Stimulated activated effector memory CD8-positive, alpha-beta T cell treated with anti-CD3 and anti-CD28 coated beads, Interleukin-12 subunit alpha, Interleukin-12 subunit beta, amount 100 ng/mL, for 72 hours (primary cell): ENCODE measurements at places on chromosomes 6 and 20.
A peak's percentile ranks its signal among the peaks of the same experiment; 100 is the strongest.

DNA sequence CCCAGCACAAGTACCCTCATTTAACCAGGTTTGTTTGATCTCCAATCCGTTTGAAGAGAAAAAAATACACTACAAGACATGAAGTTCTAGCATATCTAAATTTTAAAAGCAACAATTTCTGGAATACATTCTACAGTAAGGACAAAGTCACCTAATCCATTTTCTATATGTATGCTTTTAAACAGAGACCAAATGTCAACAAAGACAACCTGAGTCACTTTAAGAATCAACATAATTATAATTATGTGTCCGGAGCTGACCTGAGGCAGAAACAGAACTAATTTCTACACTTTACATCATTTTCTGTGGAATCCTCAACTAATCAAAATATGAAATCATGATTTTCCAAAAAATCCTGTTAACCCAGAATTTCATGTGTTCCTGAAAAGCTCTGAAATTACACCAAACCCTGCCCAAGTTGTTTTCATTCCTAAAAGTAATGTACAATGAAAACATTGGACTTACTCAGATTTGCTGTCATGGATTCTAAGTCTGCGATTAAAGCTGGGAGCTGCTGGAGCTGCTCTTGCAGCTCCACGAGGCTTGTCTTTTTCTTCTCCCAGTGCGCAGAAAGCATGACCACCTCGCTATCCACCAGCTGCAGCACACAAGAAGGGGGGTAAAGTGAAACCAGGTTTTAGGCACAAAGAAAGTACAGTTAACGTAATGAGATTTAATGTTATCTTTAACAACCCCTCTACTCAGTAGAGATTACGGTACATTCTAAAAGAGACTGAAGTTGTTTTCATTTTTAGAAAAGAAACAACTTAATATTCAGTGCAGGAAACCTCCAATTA is 35.8 kb downstream of the DTNBP1 start:
- no peak for DNase-seq

GRCh38 chr6:213284-213683 is 79.0 kb upstream of the DUSP22 start:
- DNase-seq = no peak

- no peak for DNase-seq
These were observed 51.7 kb downstream of the NCOA6 start for GRCh38 chr20:34773726-34774125.

- no peak for DNase-seq
These were observed 163.9 kb upstream of the STXBP5 start for GRCh38 chr6:147040121-147040910.

DNA sequence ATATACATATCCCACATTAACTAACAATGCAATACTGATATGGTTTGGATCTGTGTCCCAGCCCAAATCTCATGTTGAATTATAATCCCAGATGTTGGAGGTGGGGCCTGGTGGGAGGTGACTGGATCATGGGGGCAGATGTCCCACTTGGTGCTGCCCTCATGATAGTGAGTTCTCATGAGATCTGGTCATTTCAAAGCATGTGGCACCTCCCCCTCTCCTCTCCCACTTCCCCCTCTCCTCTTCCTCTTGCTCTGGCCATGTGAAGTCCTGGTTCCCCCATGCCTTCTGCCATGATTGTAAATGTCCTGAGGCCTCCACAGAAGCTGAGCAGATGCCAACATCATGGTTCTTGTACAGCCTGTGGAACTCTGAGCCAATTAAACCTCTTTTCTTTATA is 71.2 kb downstream of the FYN start:
- no peak for DNase-seq

GRCh38 chr6:109690373-109690736 is 647 bp downstream of the AK9 start:
- DNase-seq = peak; percentile 42

DNA sequence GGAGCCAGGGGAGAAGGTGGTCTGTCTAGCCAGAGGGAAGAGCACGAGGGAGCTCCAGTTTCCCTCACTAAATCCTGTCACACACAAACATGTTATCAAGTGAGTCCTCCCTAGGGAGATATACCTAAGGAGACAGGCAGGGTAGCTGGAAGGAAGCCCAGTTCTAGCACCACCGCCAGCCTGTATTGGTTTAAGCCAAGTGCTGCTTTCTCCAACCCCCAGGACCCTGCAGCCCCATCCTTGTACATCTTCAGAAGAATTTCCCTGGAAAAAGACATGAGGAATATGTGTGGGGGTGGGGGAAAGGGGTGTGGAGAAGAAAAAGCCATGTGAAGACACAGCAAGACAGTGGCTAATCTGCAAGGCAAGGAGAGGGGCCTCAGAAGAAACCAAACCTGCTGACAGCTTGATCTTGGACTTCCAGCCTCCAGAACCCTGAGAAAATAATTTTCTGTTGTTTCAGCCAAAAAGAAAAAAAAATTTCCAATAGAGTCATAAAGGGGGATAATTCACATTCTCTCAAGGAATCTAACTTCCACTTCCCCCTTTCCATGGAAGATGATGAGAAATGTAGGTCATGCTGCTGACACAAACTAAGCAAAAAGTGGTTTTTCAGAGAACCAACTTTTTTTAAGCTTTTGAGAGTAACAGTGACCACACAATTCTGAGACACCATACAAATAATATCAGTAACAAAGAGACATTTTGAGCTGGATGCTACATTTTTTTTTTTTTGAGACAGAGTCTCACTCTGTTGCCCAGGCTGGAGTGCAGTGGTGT is 103.2 kb upstream of the PRDM1 start:
- DNase-seq = no peak

GRCh38 chr6:20350215-20350614 is 51.5 kb upstream of the E2F3 start:
- no peak for DNase-seq

DNA sequence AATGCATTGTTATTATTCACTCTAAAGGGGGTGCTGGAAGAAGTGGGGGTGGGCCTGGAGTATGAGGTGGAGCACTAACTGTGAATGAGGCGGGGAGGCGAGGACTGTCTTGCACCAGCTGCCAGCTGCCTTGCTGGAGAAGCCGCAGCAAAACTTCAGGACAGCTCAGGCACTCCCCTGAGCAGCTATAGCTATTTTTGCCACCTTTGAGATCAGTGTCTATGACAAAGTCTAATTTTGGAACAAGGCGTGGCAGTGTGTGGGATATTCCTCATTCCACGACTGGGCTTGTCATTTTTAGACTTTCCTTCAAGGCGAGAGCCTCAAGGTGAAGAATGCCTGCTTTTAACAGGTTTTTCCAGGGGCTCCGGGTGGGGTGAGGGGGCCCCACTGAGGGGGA is 143.8 kb downstream of the DOK5 start:
- no peak for DNase-seq

DNA sequence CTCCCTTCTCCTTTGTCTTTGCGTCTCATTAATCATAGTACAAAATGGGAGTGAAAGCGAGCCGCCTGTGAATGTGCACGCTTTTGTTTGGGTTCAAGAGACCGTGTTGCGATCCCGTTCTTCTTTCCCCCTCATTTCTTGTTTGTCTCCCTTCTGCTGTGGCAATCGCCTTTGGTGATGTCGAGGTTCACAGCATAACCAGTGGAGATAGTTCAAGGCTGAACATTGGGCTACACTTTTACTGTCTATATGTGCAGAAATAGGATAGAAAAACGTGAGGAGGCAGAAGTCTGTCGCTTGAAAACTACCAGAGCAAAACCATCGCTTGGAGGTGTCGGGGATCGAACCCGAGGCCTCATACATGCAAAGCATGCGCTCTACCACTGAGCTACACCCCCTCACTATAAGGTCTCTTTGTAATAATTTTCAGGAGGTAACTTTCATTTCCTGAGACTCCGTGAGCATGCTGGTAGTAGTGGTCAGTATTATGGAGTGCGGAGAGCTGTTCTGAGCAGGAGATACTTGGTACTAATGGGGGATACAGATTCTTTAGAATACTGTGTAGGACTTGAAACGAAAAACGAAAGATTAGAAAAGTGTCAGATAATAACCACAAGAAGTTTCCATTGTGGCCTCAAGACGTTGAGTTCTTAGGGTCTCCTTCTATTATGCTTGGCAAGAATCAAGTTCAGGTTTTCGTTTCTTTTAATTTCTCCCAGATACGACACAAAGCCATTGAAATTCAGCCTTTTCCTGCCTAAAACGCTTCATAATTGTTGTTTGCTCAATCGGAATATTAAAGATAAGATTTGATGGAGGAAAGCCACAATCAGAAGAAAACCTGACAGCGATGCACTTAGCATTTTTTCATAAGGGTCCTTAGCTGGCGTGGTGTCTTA is 106.6 kb downstream of the TRIM27 start:
- peak; percentile 67 for DNase-seq

DNA sequence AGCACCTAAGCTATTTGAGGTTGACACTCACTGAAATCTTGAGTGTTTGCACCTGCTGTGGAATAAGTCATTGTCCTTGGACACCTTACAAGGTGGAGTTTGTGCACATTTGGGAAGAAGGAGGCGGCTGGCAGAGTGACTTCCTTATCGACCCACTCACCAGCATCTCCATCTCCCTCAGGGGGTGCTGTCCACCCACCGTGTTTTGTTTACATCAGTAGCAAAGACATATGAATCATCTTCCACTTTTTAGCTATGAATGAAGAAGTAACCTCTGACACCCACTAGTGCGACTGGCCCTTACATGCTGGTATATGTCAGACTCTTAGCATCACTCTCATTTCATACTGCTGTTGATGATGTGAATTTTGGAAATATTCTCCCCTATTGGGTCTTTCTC is 119.5 kb upstream of the SGK1 start:
- peak; percentile 76 for DNase-seq

- DNase-seq = no peak
These were observed 29.8 kb upstream of the AHI1 start for GRCh38 chr6:135527116-135527959.

- no peak for DNase-seq
These were observed 680.9 kb upstream of the AGPAT4 start for GRCh38 chr6:161954699-161955276.

DNA sequence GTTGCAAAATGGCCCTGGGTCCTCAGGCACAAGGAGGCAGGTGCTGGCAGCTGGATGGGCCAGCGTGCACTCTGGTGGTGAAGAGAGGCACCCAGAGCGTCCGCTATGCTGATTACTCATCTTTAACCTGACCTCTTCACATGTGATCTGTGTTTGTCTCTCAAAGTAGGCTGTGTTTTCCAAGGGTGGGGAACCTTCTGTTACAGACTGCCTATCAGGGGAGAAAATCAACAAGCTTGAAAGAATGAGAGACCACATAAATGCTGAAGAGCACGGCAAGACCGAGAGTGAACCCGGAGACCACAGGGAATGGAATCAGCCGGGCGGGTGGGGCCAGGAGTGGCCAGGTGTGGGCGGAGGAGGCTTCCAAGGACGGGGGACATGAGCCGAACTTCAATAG is 16.2 kb downstream of the BNIP5 start:
- no peak for DNase-seq

GRCh38 chr6:135060076-135060475 is 5.5 kb upstream of the HBS1L start:
- no peak for DNase-seq

GRCh38 chr6:93394471-93394870 is 24.9 kb downstream of the EPHA7 start:
- no peak for DNase-seq

GRCh38 chr6:99790679-99791078 is 184.0 kb downstream of the PRDM13 start:
- no peak for DNase-seq
